Mesendoderm (in vitro differentiated cells): ENCODE measurements at places on chromosomes 6 and 20.

DNA sequence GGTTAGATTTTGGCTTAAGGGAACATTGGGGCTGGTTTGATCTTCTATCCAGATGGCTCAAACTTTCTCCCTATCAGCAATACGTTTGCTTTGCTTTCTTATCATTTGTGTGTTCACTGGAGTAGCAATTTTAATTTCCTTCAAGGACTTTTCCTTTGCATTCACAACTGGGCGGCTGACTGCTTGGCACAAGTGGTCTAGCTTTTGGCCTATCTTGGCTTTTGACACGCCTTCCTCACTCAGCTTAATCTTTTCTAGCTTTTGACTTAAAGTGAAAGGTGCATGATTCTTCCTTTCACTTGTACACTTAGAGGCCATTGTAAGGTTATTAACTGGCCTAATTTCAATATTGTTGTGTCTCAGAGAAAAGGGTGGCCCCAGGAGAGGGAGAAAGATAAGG, 254.9 kb downstream of the PLCB1 start:
- no peak for DNase-seq

GRCh38 chr6:145032562-145033145, 702.7 kb downstream of the EPM2A start:
- no peak for DNase-seq

GRCh38 chr6:4581468-4582385, 194.5 kb upstream of the CDYL start:
- DNase-seq, result peak; percentile 89

DNA sequence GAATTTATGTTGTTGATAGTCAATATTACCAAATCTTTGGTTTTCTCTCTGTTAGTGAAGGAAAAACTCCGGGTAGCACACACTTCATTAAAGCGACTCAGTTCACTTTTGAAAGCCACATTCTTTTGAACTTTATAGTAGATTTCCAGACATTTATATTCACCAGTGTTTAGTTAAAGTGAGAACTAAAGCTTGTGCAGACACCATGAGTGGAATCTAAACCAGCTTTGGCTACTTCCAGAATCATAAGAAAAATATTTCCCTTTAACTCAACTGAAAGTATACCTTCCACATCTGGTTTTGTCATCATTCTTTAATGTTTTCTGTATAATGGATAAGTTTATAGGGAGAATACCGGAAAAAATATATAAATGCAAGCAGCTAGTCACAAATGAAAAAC, 92.1 kb upstream of the COL21A1 start:
- no peak for DNase-seq

- no peak for DNase-seq
These were observed 110.8 kb downstream of the TNFAIP3 start for GRCh38 chr6:137977814-137978213.

- DNase-seq, result no peak
These were observed 15.8 kb downstream of the MAN1A1 start for GRCh38 chr6:119333707-119334295.
